ENCODE measurements at places on chromosomes 7 and 10.

DNA sequence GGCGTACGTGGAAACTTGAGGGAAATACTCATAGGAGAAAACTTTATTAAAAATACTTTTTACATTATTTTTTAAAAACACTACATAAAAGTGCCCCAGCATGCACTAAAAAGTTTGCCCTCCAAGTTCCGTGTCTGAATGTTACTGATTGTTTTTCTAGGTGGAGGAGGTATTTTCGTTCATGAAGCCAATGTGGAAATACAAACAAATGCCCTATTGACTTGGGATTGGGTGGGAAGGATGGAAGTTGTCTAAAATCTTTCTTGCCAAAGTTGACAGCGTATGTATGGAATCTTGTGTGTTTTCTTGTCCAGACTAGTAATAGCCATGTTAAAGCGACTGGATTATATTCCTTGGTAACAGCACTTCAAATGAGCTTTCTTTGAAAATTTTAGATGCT is 1.2 kb downstream of the PROSER2 start:
- no peak for DNase-seq

DNA sequence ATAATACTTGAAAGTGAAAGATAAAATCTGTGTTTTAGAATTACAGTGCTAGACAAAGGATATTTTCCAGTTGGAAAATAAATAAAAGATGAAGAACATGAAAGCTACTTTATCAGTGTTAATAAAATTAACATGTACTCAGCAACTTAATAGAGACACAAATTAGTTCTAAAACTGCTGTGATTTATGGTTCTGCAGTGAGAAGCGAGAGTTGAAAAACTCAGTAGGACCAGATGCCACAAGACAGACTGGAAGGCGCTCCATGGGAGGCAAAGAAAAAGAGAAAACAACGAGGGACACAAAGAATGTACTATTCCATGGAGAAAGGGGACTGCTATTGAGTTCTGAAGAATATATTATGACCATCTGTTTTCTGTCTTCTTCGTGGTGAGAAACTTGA is 590.4 kb downstream of the PHTF2 start:
- DNase-seq = no peak

- DNase-seq = no peak
Measured at GRCh38 chr7:23016345-23017253, 2.7 kb upstream of the HYCC1 start.

DNA sequence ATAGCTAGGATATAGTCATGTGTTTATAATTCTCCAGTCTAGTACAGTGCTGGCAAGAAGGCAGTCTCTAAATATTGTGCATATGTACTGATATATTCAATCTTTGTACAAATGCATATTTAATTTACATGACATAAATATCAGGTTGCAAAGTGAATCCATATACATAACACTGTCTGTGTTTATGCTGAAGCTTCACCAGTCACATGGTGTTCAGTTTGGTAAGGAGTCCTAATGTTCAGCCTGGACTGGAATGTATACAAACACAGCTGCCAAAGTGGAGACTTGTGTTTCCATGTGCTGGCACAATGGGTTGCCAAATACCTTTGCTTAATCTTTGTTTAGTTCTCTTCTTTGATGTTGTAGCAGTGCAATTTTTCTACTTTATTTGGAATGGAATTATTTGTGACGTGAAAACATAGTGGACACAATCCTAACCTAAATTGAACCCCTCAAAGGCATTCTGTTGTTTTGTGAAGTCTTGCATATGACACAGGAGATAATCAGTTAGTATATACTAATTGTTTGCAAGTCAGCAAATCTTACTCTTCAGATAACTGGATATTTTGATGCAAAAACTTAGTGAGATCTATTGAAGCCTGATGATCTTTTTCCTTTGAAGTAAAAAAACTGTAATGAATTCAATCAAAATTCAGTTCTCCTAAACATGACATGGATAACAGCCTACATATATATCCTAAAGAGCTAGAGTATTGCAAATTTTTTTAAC is 17.3 kb upstream of the ARL4A start:
- DNase-seq = no peak

- DNase-seq = no peak
Measured at GRCh38 chr7:42218248-42218647, 18.8 kb downstream of the GLI3 start.

- DNase-seq = no peak
Measured at GRCh38 chr7:130883928-130884327, 149.9 kb upstream of the KLF14 start.

DNA sequence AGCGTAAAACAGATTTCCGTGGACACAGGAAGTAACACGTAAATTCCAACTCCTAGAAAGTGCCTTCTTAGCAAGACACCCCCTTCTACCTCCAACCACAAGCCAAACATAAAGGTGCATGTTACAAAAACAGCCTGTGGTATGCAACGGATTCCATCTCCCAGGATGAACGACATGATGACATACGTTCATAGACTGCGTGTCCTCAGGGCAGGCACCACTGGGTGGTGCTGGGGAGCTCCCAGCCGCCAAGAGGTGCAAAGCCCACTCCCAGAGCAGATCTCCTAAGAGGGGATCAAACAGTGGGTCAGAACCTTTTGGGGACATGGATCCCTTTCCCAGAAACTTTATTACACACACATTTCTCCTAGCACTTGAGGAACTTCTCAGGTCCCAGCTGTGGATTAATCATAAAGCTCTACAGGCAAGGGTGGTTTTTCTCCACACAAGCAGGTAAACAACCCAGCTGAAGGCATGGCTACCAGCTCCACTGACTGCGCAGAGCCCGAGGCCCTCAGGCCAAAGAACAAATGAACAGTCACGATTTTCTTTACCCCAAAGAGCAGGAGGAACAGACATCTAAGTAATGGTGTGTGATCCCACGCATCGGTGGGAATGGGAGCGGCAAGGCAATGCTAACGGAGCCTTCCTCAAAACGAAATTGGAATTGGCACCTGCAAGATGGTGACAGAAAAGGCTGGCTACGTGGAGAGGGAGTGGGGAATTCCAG is 13.8 kb downstream of the PSAP start:
- DNase-seq = peak; percentile 39

DNA sequence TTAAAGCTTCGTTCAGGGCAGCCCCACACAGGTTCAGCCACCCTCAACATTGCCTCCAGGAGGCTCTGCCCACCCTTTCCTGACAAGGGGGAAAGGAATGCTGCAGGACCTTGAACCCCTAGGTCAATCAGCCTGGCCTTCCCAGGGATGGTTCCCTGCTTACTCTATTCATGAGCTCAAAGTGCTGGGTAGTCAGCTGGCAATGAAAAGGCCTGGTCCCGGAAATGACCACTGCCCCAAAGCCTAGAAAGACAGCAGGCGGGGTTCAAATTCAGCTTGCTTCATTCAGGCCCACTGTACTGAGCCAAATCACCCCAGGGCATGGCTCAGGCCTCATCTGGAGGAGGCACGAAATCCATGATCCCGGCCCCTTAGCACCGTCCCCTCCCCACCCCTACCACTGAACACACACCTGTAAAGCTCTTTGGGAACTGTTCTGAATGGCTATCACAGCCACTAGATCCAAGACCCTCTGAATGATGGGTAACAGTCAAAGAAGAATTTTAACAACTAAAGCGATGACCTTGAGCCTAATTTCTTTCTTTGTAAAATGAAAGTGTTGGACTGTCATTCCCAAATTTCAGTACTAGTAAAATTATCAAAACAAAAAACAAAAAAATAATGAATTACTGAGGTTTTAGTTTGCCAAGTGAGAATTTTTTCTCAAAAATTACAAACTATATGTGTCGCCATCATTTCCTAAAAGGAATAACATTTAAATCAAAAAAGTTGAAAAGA is 1.0 kb downstream of the URGCP start:
- no peak for DNase-seq

- DNase-seq = peak; percentile 32
Measured at GRCh38 chr7:77935652-77936348, 137.2 kb downstream of the PHTF2 start.

DNA sequence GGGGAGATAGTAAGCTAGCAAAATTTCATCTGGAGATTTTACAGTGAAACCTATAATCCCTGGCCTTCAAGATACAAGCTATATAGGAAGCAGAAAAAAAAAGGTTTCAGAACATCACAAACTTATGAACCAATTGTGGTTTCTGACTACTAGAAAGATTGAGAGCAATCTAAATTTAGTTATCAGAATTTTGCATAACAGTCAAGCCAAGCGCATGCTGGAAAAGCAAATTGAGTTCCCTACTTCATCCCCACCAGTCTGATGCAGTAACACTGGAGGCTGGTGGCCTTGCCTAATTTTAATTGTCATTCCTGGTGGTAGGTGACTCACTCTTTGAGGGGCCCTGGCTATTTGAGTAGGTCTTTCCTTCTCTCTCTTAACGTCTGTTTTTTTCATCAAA is 46.3 kb upstream of the ELMO1 start:
- peak; percentile 70 for DNase-seq

- DNase-seq = no peak
Measured at GRCh38 chr7:134660242-134660785, 13.7 kb downstream of the BPGM start.

GRCh38 chr10:99393036-99393435 is 37.4 kb downstream of the GOT1 start:
- DNase-seq = no peak

- peak; percentile 86 for DNase-seq
Measured at GRCh38 chr7:135168001-135168400, 2.5 kb downstream of the CYREN start.

DNA sequence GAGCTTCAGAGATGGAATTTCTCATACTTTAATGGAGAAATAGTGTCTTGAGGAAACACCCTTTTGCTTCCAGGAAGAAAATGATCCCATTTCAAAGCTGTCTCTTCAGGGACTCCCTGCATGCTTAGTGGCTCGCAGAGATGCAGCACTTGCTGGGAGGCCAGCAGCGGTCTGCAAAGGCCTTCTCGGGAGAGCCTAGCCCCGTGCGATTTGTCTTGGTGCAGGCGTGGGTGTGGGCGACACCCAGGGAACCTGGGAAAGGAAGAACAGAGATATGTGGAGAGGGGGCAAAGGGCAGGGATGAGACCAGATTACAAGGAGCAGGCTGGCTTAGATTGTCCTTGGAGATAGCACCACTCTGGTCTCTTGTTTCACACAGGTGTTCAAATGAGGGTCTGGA is 352.3 kb upstream of the PODXL start:
- DNase-seq = no peak

DNA sequence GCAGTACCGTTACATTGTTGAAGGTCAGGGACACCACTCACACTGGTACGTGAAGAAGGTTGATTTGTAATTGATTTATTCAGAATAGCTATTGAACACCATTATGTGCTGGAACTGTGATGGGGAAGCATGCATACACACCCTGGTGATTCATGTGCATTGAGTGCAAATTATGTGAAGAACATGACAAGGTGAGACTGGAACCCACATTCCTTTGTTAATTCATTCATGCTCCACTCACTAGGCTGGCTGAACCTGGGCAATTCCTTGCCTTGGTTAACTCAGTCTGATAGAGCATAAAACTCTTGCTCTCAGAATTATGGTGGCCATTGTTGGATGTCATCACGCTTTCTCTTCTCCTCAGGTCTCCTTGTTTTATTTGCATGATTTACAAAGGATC is 67.3 kb upstream of the TPK1 start:
- DNase-seq = no peak

DNA sequence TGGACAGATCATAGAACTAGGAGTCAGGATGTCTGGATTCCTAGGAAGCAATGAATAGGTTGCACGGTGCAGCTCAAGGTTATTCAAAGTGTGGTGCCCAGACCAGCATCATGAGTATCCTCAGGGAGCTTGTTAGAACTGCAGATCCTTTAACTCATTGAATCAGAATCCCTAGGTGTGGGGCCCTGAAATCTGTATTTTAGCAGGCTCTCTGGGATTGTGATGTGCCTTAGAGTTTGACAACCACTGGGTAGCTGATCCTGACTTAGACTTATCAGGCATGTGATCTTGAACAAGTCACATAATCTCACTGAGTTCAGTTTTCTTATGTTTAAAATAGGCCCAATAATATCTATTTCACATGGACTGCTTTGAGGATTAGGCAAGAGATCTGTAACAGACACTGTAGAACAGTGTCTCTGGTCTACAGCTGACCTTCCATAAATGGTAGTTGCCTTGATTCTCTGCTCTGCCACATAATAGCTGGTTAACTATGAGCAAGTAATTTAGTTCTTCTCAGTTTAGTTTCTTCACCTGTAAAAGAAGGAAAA is 46.4 kb upstream of the ATRNL1 start:
- DNase-seq = no peak

DNA sequence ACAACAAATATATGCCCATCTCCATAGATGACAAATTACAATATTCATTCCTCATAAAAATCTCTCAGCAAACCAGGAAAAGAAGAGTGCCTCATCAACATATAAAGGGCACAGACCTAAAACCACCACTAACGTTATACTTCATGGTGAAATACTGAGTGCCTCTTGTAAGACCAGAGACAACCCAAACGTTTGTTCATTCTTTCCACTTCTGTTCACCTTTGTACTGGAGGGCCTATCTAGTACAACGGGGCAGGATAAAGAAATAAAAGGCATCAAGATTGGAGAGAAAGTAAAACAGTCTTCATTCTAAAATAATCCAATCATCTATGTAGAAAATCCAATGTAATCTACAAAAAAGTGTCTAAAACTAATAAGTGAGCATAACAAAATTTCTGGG is 79.1 kb downstream of the LARP4B start:
- DNase-seq = no peak

GRCh38 chr7:141954334-141954733 is 7.6 kb upstream of the CLEC5A start:
- no peak for DNase-seq

- no peak for DNase-seq
Measured at GRCh38 chr10:99667108-99667751, 7.9 kb downstream of the ENTPD7 start.

- no peak for DNase-seq
Measured at GRCh38 chr10:69840773-69841172, 39.1 kb downstream of the COL13A1 start.

DNA sequence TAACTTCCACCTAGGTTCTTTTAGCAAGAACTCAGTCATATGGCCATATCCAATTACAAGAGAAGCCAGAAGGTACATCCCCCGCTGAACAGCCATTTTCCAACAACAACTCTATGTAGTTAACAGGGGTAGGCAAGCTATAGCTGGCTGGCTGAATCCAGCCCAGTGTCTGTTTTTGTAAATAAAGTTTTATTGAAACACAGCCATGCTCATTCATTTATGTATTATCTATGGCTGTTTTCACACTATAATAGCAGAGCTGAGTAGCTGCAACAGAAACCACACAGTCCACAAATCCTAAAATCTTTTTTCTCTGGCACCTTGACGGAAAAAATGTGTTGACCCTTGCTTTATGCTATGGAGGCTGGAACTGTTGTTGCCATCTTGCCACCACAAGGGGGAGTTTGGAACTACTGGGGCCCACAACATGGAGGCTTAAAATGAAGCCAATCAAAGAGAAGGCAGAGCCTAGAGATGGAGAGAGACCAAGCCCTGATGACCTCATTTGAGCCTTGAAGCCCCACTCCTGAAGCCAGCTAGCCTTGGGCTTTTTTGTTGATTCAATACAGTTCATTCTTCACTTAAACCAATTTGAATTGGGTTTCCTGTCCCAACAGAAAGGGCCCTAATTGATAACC is 33.3 kb upstream of the XPNPEP1 start:
- DNase-seq = peak; percentile 59

- no peak for DNase-seq
Measured at GRCh38 chr7:101087334-101088068, 2.2 kb downstream of the TRIM56 start.
